ENCODE measurements at places on chromosomes 1 and 21.
A peak's percentile ranks its signal among the peaks of the same experiment; 100 is the strongest.

DNA sequence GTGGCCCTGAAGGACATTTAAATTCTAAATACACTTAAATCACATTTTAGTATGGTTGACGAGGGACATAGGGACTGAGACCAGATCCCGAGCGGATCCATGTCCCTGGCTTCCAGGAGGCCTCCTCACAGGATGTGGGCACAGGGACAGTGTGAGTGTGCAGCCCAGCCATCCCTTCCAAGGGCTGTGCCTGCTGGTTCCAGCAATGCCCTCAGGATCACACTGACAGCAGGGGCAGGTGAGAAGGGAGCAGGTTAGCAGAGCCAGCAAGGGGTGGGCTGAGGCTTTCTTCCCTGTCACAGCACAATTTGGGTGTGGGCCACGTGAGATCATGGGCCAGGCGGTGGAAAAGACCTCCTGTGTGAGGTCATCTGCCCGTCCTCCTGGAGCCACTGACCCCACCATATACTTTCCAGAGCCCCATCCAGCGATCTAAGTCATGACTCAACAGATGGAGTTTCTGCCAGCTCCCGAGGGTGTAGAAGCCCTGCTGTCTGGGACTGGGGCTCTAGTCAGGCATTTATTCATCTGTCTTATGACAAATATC is 37.0 kb upstream of the PRSS38 start:
- DNase-seq: no peak

DNA sequence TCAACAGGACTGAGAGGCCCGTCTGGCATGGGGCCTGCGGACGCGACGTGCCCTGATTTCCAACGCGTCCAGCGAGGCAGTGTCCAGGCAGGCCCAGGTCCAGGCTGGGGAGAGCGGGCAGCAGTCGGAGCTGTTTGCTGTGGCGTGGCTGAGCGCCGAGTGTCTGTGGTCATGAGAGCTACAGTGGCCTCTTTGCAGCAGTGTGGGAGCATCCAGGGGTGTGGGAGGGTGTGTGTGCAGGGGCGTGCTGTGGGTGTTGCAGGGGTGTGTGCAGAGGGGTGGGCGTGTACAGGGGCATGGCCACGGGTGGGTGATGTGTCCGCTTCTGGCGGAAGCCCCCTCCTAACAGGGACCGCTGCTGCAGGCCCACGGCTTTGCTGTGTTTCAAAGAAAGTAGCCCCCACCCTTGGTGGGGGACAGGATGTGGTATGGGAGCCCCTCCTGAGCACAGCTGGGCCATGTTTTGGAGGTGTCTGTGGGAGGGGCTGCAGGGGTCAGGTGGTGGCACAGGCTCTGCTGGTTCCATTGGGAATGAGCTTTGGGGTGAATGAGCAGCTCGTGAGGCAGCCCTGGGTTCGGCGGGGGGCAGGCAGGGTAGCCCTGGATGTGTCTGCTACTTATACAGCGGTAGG is 17.7 kb downstream of the PLCH2 start:
- no peak for DNase-seq

DNA sequence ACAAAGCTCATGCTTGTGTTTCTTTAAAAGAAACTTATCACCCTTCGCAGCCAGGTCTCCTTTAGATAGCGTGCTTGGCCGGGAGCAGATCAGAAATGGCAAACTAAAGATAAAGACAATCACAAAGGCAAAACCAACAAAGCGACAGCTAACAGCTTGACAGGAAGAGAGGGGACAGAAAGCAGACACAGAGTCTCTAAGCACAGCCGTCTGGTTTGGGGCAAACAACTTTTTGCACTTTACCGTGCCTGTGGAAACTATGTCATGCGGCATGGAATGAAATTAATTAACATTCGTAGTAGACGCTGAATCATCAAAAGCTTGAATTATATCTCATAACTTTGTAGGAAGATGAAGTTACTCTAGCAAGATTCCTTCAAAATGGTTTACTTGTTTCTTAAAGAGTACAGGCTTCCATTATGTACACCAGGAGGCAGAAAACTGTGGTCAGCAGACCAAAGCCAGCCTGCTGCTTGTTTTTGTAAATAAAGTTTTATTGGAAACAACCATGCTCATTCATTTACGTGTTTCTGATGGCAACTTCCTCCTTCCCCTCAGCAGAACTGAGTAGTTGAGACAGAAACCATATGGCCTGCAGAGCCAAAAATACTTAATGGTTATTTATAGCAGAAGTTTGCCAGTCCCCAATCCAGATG is 183.2 kb downstream of the KIF26B start:
- no peak for DNase-seq

GRCh38 chr1:61157468-61157987 is 75.2 kb downstream of the NFIA start:
- peak; percentile 17 for DNase-seq

- no peak for DNase-seq
Observed at GRCh38 chr1:181014477-181015250, 8.0 kb downstream of the STX6 start.

DNA sequence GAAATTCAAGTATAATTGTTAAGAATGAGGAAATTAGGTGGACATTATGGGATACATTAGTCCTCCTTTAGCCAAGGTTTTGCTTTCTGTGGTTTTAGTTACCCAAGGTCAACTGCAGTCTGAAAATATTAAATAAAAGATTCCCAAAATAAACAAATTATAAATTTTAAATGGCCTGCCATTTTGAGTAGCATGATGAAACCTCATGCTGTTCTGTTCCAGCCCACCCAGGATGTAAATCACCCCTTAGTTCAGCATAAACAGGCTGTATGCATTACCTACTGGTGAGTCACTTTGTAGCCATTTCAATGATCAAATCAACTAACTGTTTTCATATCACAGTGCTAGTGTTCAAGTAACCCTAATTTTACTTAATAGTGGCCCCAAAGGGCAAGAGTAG is 132.5 kb upstream of the LYPLAL1 start:
- DNase-seq: no peak

Data from NK-92 treated with Interleukin-12 subunit alpha and Interleukin-12 subunit beta, amount 100 ng/mL, for 24 hours (cell line).